ENCODE measurements at places on chromosomes 1 and 21.

GRCh38 chr21:46120301-46121285 is 22.7 kb downstream of the COL6A2 start:
- DNase-seq = no peak

DNA sequence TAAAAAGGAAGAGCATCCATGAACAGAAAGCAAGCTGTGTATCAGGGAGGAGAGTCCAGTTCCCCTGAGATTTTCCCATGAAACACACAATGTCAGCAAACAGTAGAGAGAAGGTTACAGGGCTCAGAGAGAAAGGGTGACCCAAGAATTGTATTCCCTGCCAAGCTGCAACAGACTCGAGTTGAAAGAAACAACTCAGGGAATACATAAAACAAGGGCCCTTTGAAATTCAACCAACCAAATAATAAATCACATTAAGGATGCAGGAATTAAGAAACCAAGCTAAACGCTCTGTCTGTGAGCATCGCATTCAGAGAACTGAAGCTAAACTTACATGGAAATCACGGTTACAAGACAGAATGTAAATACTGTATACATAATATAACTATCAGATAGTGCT is 20.2 kb downstream of the S100A16 start:
- no peak for DNase-seq

DNA sequence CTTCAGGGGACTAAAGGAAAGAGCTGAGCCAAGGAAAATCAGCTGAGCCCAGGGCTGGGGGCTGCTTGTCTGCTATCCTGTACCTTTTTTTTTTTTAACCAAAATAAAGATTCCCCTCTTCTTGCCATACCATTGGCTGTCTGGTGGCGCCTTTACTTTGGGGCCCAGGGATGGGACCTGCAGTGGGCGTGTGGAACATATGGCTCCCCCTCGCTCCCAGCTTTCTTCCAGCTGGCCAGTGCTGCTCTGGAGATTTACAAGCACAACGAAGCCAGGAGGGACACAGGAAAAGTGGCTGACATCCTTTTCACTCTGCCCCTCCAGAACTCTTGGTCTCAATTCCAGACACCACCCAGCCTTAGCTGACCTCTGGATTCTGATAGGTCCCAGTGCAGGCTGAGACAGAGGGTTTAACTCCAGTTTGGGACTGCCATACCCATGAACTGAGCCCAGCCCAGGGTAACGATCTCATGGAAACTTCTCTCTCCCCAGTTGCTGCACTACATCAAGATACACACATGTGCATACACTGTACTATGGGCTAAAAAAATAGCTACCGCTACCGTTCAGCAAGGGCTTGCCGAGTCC is 5.4 kb upstream of the SFN start:
- no peak for DNase-seq

- DNase-seq = no peak
Observed at GRCh38 chr1:157178490-157178889, 40.3 kb upstream of the ETV3 start.

DNA sequence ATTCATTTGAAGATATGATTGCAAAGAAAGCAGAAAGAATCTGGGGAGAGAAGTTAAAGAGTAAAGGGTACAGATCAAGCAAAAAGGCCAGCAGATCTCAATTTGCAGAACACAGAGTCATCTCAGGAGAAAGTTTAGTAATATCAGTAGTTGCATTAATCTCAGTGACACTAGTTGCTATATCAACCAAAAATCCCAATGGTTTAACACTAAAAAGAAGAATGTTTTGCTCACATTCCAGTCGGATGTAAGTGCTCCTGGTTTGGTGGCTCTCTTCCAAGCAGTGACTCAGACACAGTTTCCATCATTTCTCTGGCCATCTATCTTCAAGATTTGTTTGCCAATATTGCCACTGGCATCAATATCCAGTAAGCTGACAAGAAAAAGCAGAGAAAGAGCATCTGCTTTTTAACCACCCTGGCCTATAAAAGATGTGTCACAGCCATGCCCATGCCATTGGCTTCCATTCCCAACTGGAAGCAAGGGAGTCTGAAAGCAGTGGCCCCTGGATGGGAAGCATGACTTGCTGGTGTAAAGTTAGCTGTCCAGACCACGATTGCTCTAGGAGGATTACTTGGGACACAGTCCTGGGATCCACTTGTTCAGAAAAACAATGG is 45.5 kb upstream of the AIM2 start:
- DNase-seq = no peak

DNA sequence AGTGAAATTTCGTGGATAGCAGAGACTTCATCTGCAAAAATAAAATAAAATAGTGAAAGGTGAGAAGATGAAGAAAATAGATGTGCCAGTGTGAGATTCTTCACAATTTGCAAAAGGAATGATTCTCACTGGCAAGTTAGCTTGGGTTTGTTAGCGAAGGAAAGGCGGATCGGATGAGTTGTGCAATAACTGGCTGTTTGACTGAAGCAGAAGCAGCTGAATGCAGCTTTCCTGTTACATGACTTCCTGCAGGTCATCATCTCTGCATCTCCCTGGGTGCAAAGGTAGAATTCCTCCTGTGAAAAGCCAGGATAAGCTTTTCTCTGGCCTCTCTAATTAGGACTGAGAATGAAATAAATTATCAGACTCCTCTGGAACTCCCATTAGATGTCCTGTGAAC is 263.1 kb upstream of the CHRM3 start:
- DNase-seq = no peak

- no peak for DNase-seq
Observed at GRCh38 chr1:162970021-162970420, 99.1 kb upstream of the RGS4 start.

DNA sequence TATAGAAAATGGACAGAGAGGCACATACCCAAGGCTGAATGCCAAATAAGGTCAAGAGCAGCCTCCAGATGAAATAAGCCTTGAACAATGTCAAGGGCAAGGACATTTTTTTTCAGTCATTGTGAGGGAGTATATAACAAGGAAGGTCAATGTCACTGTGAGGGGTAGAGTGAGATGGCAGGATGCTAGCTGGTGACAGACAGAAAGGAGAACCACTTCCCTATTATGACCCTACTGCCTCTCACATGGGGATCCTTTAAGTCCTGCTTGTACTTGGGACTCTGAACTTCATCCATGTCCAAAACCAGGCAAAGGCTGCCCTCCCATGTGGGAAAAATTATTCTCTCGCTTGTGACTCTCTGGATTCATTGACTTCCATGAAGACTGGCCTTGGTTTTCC is 119.5 kb upstream of the COA6 start:
- no peak for DNase-seq

- no peak for DNase-seq
Observed at GRCh38 chr1:172761581-172762486, 102.9 kb downstream of the FASLG start.

DNA sequence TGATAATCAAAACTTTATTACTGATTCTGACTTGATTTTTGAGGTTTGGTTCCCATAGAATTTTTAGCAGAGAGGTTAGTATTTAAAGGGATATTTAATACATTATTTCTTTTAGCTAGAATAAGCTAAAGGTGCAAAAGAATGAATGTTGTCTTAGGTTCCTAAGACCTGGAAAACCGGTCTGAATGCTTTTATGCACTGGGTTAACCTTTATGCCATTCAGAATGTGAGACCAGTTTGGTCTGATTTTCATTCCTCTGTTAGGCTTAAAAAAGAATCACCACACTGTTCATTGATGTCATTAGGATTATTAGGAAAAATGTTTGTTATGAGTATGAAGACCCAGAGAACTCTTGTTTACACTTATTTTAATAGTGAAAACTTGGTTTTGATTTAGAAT is 30.1 kb downstream of the RAP1A start:
- DNase-seq = no peak

DNA sequence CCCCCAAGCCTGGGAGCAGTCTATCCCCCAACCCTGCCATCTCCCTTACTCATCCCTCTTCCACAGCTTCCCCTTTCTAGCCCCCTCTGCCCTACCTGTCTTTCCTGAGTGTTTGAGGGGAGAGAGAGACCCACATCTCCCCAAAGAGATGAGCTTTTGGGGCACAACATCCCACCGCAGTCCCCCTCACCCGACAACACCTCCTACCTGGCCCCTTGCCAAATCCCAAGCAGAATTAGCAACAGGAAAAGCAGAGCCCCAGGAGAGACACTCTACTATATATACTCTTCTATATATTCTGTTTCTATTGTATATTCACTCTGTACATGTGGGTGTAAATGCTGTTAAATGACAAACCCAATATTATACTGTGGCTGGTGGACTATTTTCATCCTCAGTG is 9.9 kb upstream of the KCNC4 start:
- no peak for DNase-seq

GRCh38 chr1:59071289-59071688 is 225.6 kb upstream of the FGGY start:
- no peak for DNase-seq

DNA sequence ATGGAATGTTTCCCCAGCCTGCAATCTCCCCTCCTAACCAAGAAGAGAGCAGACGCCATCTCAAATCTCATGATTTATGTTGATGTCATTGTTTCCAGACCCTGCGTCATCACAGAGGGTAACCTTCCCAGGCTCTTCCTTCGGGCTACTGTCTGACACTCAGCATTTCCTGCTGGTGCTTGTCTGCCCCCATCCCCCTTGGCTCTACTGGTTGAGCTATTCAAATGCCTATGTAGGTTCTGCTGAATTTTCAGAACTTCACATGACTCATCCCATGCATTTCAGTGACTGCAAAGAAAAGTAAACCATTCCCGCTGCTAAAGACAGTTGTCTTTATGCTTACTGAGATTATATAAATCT is 24.8 kb upstream of the ITPKB start:
- DNase-seq = no peak

DNA sequence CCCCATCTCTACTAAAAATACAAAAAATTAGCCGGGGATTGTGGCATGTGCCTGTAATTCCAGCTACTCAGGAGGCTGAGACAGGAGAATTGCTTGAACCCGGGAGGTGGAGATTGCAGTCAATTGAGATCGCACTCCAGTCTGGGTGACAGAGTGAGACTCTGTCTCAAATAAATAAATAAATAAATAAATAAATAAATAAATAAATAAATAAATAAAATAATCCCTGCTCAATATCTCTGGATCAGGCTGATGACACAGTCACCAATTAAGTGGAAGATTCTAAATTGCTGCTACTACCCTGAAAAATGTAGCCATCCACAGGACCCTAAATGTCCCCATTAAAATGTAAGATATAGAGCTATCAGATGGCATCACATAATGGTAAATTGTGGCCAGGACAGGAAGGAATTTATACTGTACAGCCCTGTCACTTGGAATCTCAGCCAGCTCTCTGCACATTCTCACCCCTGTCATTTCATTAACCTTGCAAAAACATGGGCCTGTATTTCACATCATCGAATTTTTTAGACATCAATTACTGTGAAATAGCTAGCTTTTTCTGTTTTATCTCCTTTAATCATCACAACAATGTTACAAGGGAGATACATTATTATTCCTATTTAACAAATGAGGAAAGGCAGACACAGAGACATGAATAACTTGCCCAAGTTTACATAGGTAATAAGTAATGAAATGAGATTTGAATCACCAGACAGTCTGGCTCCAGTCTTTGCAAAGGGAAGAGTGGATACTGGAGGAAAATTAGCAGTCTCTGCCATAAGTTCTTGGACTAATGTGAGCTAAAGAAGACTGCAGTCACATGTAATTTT is 56.7 kb upstream of the NTPCR start:
- DNase-seq = no peak

- DNase-seq = no peak
Observed at GRCh38 chr1:118294875-118295642, 110.0 kb upstream of the SPAG17 start.

DNA sequence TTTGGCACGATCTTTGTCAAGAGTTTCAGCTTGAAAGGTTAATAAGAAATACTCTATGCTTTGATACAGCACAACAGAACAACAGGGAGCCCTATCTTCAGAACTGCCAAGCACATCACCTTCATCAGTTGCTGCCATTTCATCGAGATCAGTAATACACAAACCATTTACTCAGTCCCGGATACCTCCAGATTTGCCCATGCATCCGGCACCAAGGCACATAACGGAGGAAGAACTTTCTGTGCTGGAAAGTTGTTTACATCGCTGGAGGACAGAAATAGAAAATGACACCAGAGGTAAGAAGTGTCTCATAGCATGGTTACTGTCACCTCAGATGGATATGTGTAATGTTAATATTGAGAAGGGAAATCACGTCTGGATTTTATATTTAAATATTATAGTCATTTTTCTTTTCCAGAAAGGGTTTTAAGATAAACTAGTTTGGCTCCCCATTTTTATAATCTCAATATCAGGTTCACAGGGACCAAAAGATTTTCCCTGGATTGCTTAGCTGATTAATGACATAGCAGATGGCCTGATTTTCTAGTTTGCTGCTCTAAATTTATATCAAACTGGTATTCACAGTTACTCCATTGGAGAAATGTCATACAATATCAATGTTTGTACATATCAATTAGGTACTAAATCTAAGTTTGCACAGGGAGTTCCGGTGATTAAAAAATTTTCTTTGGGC is 97.3 kb downstream of the USP25 start:
- DNase-seq = no peak

GRCh38 chr1:98940722-98941079 is 64.0 kb downstream of the PLPPR5 start:
- DNase-seq = no peak

DNA sequence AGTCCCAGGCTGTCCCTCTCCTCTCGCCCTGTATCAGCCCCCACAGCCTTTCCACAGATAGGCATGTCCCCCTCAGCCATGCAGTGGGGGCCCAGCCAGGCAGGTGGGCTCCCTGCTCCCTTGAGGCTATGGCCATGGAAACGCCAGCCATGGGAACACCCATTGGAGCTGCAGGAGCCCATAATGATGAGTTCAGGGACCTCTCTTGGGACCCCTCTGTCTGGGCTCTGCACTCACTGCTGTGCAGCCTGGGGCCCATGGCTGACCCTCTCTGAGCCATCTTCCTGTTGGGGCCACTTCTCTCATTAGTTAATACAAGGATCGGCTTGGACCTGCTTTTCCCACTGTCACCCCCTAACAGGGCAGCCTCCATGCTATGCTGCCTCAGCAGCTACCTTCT is 33.2 kb downstream of the WNT3A start:
- no peak for DNase-seq

GRCh38 chr1:34549199-34549598 is 205.6 kb upstream of the GJB5 start:
- no peak for DNase-seq

DNA sequence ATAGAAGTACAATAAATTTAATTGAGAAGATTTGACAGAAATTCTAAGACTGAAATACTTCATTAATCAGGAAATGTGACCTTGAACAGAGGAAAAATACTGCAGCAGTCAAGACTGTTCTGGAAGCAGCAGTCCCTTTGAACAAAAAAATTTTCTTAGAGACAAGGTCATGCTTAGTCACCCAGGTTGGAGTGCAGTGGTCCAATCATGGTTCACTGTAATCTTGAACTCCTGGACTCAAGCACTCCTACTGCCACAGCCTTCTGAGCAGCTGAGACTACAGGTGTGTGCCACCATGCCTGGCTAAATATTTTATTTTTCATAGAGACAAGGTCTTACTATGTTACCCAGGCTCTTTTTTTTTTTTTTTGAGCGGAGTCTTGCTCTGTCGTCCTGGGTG is 1.9 kb upstream of the CCDC30 start:
- no peak for DNase-seq

GRCh38 chr21:29433366-29434059 is 134.8 kb downstream of the BACH1 start:
- DNase-seq = no peak
